Right ventricle myocardium inferior (tissue), 1 donor: ENCODE measurements at places on chromosomes 3 and 15. TPM values are rescaled to one million over a fixed set of nuclear protein-coding genes. Genes with fewer than 3 reads are reported as not detected.

DNA sequence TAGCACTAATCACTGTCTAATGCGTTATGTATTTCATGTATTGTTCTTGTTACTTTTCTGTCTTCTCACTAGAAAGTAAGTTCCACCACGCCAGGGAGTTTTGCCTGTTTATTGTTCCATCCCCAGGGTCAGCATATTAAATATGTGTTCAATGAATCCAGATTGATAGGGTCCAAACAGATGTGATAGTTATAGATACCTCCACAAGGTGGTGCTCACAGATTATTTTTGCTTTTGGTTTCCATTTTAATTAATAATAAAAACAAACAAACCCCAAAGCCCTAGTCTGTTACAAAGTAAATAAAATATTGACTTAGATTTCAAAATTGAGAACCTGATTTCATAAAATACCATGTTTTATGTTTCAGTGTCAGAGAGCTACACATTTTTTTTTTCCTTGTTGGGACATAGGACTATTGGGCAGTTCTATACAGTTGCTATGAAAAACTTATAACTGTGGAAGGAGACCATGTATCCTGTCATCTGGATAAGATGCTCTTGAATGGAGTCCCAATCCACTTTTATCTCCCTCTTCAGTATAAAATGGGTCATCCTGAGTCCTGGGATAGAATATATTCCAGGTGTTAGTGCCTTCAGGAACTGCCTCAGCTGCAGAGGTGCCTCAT is 12.4 kb downstream of the OTOL1 start:
- DNase-seq: no peak

DNA sequence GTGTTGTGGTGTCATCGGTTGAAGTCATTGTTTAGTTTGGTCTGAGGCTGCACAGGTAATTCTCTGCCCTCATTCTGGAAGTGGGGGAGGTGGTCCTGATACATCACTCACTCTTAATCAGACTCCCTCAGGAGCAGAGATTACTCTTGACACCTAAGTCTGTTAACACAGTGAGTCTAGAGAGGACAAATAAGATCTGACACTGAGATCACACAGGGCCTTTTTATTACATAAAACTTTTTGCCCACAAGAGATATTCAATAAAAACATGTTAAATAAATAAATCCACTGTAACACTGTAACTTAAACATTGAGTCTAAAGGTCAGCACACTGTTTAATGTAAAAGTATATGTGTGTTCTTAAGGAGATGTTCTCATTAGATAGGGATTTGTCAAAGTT is 57.1 kb upstream of the MBNL1 start:
- no peak for DNase-seq

The RNU5B-1 gene
- 25.8 TPM for total RNA-seq

The PLCB2 gene
- total RNA-seq: 8.2 TPM
